Skin of body (tissue), 3 donors: ENCODE measurements at places on chromosomes 13 and 19. TPM values are rescaled to one million over a fixed set of nuclear protein-coding genes. Genes with fewer than 3 reads are reported as not detected.

GRCh38 chr19:45739498-45740439 is 6.5 kb downstream of the MEIOSIN start:
- no peak for DNase-seq

DNA sequence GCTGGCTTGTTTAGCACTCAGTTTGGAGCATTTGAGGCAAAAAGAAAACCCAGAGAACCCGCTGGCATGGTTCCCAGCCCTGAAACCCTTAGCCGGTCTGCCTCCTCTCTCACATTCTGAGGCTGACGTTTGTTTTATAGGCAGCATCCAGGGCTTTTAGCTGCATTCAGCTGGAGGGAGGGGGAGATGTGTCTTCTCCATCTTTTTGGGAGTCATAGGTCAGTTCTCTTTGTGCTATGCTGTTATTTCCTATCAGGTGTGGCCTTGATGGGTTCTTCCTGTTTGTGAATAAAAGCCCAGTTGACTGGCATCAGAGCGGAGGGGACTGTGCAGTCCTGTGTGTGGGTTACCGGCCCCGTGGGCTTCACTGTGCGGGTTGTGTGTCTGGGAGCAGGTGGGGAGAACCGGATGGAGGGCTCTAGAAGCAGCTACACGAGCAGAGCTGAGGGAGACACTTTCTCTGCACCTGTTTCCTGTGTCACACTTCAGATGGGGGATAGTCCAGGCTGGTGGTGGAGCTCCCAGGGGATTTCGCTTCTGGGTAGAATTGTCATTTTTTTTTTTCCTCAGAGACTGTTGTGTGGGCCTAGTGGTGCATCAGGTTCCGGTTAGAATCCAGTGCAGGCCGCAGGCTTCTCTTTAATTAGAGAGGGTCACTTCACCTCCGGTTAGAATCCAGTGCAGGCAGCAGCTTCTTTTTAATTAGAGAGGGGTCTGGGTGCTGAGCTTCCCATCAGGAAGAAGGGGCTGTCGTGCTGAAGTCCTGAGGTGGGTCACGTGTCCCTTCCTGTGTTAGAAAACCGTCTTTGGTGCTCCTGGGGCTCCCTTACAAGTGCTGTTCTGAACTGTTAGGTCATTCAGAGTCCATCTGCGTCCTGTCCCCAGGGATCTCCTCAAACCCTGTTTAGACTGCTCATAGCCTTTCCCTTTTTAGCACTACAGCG is 69.6 kb downstream of the ARHGEF7 start:
- DNase-seq = no peak

The MCEMP1 gene
- total RNA-seq = 0.79 TPM

The CCL25 gene
- total RNA-seq = 0.39 TPM

DNA sequence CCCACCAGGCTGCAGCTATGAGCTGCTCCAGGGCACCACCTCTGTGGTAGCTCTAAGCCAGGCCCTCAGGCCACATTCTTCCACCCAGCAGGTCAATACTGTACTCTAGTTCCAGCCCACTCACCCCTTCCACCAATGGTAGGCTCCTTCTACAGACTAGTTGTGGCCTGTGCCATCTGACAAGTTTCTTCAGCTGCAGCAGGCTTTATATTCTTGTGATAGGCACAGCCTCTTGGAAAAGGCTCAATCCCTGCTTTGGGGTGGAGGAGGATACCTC is 8.5 kb downstream of the MICU2 start:
- DNase-seq = no peak

GRCh38 chr19:3057275-3057714 is 5.0 kb downstream of the TLE5 start:
- no peak for DNase-seq

- no peak for DNase-seq
These were observed 45.3 kb upstream of the LSM14A start for GRCh38 chr19:34126966-34127365.

The KLK11 gene
- total RNA-seq = 19.5 TPM

GRCh38 chr19:49817964-49818648 is at the start of gene MED25:
Gene MED25 (plus strand): TSS chr19:49818289. CDS start chr19:49818342, 53 bp downstream.
- DNase-seq = peak; percentile 85

GRCh38 chr13:94548821-94549231 is 47.1 kb downstream of the TGDS start:
- no peak for DNase-seq

DNA sequence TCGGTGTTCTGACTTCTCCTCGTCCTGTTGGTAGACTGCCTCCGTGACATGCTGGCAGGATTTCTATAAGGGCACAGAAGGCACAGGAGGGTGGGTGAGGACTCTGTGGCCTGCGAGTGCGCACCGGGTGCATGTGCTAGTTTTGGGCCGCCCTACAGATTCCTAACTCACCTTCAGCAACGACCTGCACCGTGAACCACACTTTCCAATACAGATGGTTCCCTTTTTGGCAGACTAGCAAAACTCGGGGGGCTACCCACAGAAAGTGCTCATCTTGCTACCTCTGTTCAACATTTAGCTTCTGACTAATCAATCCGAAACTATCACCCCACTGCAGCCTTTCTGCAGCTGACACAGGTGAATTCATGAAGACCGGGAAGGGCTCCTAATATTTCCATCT is 14.1 kb upstream of the AMER2 start:
- DNase-seq = no peak

DNA sequence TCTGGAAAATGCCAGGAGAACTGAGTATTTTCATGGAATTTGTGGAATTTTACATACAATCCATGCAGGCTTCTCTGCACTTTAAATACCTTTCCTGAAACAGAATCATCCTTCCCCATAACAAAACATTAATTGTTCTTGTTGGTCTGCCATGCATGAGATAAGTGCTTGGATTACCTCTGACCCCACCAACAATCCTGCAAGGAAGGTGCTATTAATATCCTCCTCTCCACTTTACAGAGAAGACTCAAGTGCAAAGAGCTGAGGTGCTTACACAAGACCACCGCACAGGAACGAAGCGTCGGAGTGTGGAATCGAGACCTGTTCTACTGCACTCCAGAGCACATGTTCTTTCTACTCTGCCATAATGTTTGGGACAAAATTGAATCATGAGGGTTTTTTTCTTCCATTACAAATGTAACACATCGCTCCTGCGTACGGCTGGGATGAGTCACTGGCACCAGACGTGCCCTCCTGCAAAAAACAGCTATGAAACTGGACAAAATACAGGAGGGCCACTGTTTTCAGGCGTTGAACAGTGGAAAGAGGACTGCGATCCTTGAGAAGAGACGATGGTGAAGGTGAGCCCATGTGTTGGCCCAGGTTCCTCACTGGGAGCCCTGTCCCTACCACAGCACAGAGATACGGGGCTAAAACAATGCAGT is 12.9 kb upstream of the LRRC4B start:
- no peak for DNase-seq

- DNase-seq = no peak
These were observed 95.0 kb downstream of the GPC5 start for GRCh38 chr13:91493442-91493841.

The HSPB6 gene
- 18.4 TPM for total RNA-seq

The ONECUT3 gene
- total RNA-seq = not detected

The RPS5 gene
- 1,739 TPM for total RNA-seq

The CPB2 gene
- not detected for total RNA-seq

The MADCAM1 gene
- total RNA-seq = 0.99 TPM

- DNase-seq = no peak
These were observed 20.4 kb upstream of the FAM216B start for GRCh38 chr13:42760951-42761350.

DNA sequence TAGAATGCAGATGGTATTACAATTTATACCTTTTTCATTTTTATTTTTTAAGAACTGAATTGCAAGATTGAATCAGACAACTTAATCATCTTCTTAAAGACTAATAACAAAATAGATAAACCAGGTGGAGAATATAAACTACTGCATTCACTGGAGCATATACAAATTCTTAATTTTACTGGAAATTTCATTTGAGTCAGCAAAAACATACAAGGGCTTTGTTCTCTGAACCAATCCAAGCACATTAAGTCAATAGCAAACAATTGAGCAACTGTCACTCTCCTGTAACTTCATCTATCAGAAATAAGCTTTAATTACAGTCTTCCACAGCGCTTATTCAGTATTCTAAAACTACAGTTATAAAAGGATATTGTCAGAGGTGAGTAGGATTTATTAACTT is 167.4 kb upstream of the OBI1 start:
- DNase-seq = no peak

DNA sequence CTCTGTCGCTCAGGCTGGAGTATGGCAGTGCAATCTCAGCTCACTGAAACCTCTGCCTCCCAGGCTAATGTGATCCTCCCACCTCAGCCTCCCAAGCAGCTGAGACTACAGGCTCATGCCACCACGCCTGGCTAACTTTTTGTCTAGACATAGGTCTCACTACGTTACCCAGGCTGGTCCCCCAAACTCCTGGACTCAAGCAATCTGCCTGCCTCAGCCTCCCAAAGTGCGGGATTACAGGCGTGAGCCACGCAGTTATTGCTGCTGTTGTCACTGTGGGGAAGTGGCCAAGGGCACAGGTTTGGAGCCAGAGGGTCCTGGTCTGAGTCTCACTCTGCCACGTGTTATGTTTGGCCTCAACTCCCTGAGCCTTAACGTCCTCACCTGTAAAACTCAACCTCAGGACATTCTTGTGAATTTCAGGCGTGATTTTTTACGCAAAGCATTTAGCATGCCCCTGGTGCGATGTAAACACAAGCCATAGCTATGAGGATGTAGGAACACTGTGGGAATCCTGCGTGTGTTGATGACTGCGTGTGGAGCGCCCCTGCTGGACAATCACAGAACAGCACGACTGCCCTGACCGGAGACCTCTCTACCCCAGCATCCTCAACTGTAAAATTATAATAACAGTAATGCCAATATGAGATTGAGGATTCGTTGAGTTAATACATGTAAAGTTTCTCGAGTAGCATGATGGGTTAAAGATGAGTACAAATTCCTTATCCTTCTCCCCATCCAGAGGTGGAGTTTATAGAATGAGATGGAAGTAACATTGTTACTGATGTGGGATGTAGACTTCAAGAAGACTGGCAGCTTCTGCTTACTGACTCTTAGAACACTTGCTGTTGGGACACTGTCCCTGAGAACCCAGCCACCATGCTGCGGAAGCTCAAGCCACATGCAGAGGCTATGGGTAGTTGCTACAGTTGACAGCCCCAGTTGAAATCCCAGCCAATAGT is 41.8 kb upstream of the PNMA8B start:
- no peak for DNase-seq
